ENCODE measurements at places on chromosomes 4 and X. TPM values are rescaled to one million over a fixed set of nuclear protein-coding genes. Genes with fewer than 3 reads are reported as not detected.

GRCh38 chr4:105193536-105193935, 46.9 kb downstream of the TET2 start:
- no peak for DNase-seq

GRCh38 chrX:17638731-17639130, 98.6 kb upstream of the SCML1 start:
- no peak for DNase-seq

The SUPT20HL2 gene
- not detected for total RNA-seq

The SORCS2 gene
- total RNA-seq: not detected

Measured in endothelial cell of umbilical vein (primary cell).